Iris pigment epithelial cell (primary cell): ENCODE measurements at places on chromosomes 13 and 19.

DNA sequence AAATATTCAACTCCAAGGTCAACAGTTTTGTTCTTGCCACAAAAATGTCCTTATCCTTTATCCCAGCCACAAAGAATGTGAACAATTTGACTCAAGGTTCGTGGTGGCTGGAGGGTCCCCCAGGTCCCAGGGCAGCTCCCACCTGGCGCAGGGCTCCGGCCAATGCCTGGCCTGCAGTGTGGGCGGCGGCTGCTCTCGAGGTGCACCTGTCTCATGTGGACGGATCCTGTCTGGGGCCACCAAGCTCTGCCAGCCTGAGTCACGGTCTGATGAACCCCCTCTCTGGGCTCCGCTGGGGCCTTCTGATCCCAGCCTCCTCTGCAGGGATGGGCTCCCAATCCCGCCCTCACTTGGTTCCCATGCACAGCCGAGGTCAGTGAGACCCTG is 49.4 kb downstream of the GAS6 start:
- DNase-seq: peak; percentile 51

GRCh38 chr13:67299072-67299635 is 69.0 kb upstream of the PCDH9 start:
- DNase-seq: peak; percentile 96

- DNase-seq: no peak
These were observed 24.2 kb downstream of the GAS6 start for GRCh38 chr13:113839536-113840204.

- DNase-seq: no peak
These were observed 79.5 kb downstream of the RUBCNL start for GRCh38 chr13:46307554-46307953.

- DNase-seq: peak; percentile 75
These were observed 12.4 kb downstream of the ATP12A start for GRCh38 chr13:24692561-24692960.

GRCh38 chr19:50516456-50516855 is 2.7 kb upstream of the ASPDH start:
- DNase-seq: no peak
